Activated T-helper 1 cell treated with anti-CD3 and anti-CD28 coated beads, Interleukin-2, amount 50 U/mL, for 16 hours (primary cell): ENCODE measurements at places on chromosomes 4 and X.

- no peak for DNase-seq
These were observed 20.3 kb downstream of the PLRG1 start for GRCh38 chr4:154529728-154530519.

DNA sequence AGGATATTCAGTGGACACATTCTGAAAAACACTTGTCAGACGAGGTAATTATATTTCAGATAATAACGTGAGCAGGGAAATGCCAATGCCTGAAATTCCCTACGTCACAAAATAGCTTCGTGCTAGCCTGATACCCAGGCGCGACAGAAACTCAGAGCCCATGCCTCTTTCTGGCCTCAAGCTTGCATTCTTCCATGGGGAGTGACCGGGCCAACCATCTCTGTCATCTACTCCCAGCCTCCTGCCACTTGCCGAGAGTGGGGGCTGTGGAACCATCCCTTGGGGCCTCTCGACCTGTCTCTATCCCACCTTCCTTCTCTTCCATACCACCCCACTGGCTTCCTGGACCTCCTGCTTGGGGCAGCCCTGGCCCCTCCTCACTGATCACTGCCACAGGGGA lies 34.5 kb upstream of the CDKN2AIP start:
- no peak for DNase-seq

GRCh38 chrX:7953446-7953845 lies 26.2 kb upstream of the PNPLA4 start:
- DNase-seq, result no peak

GRCh38 chrX:46681849-46682248 lies 77.1 kb downstream of the SLC9A7 start:
- no peak for DNase-seq

DNA sequence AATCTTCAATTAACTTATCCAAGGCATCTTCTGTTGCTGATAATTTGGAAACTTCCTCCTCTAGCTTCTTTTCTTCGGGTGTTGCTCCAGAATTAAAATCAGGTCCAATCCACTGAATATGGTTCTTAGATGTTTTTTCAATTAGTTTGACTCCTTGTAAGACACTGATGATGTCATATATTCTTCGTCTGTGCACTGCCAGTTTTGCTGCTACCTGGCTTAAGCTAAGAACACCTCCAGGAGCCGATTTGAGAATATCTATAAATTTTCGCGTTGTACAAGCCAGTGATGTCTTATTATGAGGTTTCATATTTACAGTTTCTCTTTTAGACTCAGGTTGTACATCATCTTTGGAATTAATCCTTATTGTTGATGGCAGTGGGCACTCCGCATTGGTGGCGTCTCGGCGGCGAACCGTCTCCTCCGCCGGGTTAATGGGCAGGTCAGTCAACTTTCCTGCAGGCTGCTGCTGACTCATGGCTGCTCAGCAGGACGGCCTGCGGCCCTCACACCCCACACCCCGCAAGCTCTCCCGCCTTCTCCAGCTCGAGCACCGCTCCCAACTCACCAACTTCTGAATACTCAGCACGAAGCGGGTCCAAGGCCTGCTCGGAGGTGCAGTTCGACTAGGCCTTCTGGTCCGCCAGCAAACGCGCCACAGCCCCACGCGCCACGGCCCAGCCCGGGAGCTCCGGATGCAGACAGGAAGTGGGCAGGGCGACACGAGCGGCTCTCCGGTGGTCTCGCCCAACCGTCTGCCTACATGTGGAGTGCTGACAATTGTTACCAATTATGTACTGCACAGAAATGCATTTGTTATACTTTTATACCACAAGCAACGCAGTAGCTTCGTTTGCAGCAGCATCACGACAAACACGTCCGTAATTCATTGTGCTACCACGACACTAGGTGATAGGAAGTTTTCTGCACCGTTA lies 49.2 kb upstream of the FHL1 start:
- no peak for DNase-seq

DNA sequence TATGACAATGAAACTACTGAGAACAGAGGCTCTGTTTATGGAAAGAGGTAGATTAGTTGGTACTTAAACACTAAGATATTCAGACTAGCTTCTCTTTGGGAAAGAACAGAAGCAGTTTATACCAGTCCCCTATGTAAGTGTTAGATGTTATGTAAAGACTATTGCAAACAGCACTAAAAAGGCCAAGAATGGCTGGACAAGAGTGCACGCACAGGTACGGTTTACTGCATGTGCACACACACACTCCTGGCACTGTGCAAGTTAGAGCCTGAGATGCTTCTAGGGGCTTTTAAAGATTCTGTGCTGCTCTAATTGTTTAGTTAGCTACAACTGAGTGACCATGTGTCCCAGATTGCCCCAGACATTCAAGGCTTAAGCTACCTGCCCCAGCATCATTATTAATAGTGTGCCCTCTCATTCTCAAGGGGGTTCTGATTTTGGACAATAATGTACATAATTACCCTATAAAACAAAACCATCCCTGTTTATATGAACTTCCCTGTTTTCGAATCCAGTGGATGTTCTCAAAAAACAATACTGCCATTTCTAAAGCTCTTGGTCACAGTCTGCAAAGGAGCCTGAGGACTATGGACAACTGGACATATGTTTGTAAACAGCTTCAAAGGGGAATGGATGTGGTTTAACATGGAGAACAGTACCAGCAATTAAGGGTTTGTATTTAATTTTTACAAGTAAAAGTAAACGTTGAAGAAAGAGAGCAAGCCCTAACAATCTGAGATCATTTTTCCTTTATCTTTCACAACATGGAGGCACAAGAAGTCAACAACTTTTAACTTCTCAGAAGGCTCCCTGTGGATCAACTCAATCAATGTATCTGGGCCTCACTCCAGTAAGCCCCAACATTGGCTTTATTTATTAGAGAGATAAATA lies 2.0 kb downstream of the SETD7 start:
- no peak for DNase-seq

DNA sequence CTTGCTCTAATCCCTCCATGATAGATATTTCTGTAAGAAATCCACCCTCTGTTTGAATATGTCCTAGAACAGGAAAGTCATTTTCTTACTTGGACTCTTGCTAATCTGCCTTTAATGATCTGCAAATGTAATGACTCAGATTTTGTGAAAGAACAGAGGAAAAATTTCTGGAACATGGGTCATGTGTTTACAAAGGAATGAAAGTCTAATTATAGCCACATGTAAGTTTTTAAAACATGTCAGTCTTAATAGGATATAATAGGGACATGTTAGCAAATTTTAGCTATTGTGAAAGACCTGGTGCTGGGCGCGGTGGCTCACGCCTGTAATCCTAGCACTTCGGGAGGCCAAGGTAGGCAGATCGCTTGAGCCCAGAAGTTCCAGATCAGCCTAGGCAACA lies 47.6 kb downstream of the GRK4 start:
- no peak for DNase-seq

- no peak for DNase-seq
These were observed 329.7 kb upstream of the GATB start for GRCh38 chr4:152090543-152090942.

GRCh38 chrX:137171626-137172025 lies 137.8 kb upstream of the GPR101 start:
- no peak for DNase-seq

- DNase-seq, result no peak
These were observed 230.4 kb downstream of the EDA2R start for GRCh38 chrX:66408507-66408906.

GRCh38 chr4:11130195-11130970 lies 298.3 kb downstream of the HS3ST1 start:
- no peak for DNase-seq

GRCh38 chrX:46311581-46312120 lies 233.6 kb downstream of the ZNF674 start:
- DNase-seq, result no peak

DNA sequence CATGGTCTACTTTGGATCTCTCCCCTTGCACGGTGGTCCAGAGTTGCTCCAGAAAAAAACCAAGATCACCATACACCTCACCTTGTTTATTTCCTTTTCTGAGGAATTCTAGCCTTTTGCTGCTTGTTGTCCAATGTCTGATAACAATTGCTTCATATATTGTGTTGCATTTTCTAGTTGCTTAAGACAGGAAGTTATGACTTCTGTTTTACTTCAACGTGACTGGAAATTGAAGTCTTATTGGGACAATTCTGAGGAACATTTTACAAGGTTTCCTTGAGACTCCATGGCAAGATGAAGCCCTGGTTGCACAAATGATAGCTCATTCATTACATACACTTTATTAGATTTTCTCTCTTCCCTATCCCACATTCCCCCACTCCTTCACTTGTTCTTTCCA lies 5.2 kb downstream of the CXCL1 start:
- DNase-seq, result no peak

DNA sequence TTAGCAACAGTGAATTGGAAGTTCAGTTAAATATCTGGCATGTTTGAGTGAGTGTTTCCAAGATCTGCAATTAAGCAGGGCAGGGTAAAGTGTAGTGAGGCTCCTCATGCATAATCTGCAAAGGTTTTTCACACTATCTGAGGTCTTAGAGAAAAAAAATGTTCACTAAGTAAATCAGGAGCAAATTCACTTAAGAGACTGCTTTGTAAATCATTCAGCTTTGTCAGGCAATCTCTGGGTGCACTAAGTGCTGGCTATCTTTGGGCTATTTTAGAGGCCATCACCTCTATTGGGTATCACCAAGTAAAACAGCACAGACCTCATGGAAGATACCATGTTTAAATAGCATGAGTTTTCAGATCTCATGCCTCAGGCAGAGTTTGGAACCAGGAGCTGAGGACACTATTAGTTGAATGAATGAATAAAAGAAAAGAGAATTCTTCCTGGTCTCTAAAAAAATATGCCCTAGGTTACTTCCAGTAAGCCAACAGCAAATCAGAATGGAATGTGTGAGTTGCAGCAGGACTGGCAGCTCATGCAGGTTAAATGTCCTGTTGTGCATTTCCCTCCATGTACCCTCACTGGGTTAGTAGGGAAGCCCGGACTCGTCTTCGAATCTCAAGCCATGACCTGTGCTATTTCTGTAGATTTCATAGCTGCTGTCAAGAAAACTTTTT lies 195.3 kb downstream of the KCNIP4 start:
- DNase-seq, result no peak

DNA sequence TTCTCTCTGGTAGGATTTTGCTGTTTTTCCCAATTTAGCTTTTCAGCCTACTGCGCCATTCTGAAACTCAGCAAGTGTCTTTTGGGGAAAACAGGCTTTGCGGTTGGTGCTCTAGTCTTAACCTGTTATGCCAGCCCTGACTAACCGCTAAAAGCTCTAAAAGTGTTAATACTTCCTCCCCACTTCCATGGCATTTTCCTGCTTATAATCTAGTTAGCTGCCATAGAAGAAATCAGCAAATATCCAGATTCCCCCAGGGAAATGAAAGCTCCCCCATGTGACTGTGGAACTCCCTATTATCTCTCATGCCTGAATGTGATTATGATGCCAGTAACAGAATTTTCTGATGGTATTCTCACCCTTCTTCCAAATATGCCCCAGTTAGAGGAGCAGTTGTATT lies 28.7 kb upstream of the GYPA start:
- no peak for DNase-seq

DNA sequence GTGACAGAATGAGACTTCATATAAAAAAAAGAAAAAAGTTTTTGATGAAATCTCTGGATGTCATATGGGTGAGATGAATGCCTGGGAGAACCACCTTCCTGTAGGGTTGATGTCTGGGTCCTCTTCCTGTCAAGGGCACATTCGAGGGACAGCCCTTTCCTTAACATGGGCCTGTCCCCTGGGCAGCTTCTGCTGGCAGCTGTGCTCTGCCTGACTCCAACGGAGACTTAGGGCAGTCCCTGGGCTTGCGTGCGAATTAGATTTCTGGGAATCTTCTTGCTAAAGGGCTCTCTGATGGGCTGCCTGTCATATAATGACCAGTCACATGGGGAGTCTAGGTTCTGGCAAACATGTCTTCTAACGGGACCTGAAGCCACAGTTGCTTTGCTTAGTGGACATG lies 40.7 kb downstream of the TNIP2 start:
- DNase-seq, result no peak

DNA sequence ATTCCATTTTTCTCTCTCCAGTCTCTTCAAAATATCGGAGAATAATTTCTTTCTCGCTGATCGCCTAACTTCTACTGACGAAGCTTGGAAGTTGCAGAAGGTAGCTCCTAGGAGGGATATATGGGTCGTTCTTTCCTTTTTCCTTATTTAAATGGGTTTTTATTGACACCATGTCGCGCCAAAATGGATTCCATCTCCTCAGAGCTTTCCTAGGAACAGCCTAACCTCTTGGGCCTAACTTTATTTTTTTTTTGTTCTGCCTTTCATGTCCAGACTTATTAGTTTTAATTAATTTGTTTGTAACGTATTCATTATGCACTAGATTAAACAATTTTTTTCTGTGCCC lies 359.4 kb upstream of the ZCCHC13 start:
- DNase-seq, result no peak

DNA sequence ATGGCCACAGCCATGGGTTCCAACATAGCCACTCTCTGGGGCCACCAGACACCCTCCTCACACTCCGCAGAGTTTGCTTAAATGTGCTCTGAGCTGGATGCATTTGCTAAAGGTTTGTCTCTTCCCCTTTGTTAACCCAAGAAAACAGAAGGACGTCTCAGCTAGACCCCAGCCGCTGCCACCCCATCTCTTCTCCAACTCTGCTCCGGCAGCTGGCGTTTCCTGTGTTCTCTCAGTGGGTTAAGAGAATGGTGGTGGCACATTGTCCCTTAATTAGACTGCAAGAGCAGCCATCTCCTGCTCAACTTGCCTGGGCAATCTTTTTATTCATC lies 43.7 kb upstream of the FAM9C start:
- no peak for DNase-seq

GRCh38 chr4:1898681-1899080 lies 27.5 kb downstream of the NSD2 start:
- DNase-seq, result no peak

DNA sequence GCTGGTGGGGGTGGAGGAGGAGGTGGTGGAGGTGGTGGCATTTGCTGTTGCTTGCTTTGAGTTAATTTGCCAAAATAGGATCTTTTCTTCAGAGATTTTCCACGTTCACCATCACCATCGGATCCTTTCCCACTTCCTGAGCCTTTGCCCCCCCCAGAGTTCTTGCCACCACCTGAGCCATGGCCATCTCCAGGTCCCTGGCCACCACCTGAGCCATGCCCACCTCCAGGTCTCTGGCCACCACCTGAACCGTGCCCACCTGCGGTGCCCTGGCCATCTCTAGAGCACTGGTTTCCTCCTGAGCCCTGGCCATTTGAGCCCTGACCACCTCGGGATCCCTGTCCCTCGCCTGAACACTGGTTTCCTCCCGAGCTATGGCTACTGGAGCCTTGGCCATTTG lies 1.9 kb downstream of the IRS4 start:
- DNase-seq, result no peak

DNA sequence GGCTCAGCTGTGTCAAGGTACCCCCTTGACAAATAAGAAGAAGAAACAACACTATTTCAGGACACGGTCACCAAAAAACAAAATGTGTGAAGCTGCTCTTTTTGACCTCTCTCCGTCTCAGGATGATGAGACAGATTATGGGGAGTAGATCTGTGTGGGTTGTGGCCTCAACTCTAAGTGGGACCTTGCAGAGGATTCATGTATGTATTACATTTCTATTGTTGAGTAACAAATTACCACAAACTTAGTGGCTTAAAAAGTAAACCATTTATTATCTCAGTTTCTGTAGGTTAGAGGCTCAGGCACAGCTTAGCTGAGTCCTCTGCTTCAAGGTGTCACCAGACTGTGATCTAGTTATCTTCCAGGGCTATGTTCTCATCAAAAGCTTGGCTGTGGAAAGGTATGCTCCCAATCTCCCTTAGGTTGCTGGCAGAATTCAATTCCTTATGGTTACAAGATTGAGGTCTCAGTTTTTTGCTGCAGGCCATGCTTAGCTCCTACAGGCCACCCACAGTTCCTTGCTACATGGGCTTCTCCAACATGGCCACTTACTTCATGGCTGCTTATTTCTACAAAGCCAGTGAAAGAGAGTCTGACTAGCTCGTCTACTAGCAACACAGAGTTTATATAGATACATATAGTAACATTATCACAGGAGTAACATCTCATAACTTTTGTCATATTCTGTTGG lies 28.1 kb downstream of the DGKK start:
- DNase-seq, result no peak
